Right renal pelvis (tissue), 4 donors: ENCODE measurements at places on chromosomes 2 and 18.
A peak's percentile ranks its signal among the peaks of the same experiment; 100 is the strongest.

DNA sequence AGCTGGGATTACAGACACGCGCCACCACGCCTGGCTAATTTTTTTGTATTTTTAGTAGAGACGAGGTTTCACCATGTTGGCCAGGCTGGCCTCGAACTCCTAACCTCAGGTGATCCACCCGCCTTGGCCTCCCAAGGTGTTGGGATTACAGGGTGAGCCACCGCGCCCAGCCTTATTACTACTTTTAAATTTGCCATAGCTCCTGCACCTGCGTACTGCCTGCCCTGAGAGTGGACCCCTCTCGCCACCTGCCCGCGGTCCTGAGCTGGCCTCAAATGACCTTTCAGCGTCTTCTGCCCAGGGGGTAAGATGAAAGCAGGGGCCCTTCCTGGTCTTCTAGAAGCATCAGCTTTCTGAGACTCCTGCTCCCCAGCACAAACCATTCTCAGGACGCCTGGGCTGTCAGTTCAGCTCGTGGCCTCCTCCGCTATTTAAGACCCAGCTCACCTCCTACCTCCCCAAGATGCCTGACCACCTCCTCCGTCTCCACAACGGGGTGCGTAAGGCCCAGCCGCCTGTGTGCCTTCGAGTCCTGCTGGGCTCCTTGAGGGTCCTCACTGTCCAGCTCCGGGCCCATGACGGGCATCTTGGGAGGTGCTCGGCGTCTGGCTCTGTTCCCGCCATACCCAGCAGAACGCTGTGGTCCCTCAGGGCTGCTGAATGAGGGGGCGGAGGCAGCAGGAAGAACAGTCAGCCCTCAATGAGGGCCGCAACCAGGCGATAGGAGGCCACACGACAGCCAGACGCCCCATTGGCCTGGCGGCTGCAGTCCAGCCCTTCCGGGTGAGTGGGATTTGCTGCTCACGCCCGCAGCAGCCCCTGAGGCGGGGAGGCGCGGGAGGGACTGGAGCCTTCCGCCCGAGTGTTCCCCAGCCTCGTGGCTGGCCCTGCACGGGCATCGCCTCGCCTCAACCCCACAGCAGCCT, 266.6 kb downstream of the TFCP2L1 start:
- peak; percentile 51 for DNase-seq

- DNase-seq = no peak
These were observed 78.3 kb downstream of the MBP start for GRCh38 chr18:77054288-77054605.

DNA sequence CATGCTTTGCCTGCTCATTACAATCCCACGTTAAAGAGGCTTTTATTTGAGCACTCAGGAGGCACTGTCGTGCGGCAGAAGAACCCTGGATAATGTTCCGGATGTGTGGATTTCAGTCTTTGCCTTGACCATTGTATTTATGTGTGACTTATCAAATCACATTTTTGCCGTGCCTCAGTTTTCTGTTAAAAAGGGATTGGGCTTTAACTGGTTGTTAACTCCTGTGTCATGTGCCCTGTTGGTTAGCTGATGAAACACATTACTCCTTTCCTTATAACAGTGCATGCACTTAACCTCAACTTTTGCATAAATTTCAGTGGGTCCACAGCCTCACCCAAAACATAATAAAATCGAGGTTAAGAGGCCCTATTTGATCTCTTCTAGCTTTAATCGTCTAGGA, 52.7 kb downstream of the NAB1 start:
- DNase-seq = no peak

GRCh38 chr2:43515807-43516497, 79.9 kb downstream of the THADA start:
- no peak for DNase-seq

GRCh38 chr2:15643791-15644585, 52.3 kb downstream of the DDX1 start:
- no peak for DNase-seq

GRCh38 chr18:55953326-55953725, 365.3 kb upstream of the TCF4 start:
- DNase-seq = no peak

GRCh38 chr2:73561422-73561821, 80.8 kb downstream of the NAT8 start:
- no peak for DNase-seq

- no peak for DNase-seq
These were observed 36.2 kb downstream of the HAT1 start for GRCh38 chr2:171958475-171958874.

GRCh38 chr2:55929476-55929875, 5.9 kb upstream of the EFEMP1 start:
- DNase-seq = no peak

- no peak for DNase-seq
These were observed 164.2 kb downstream of the ANTXR1 start for GRCh38 chr2:69177063-69177771.

- DNase-seq = peak; percentile 5
These were observed 435 bp downstream of the ADCY3 start for GRCh38 chr2:24919506-24920097.

GRCh38 chr2:102209474-102209873, 22.7 kb downstream of the IL1RL2 start:
- DNase-seq = no peak

DNA sequence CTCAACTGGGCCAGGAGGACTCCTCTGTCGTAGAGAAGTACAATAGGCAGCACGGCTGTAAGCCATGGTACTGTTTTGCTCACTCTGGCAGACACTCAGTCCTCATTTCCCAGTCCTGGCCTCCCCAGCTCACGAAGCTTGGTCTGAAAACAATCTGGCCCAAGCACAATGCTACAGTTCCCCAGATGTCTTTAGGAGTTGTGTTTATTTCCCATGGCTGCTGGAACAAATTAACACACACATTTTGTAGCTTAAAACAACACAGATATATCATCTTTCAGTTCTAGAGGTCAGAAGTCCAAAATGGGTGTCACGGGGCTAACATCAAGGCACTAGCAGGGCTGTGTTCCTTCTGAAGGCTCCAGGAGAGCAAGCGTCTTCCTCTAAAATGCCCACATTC, 13.0 kb downstream of the FABP1 start:
- no peak for DNase-seq

DNA sequence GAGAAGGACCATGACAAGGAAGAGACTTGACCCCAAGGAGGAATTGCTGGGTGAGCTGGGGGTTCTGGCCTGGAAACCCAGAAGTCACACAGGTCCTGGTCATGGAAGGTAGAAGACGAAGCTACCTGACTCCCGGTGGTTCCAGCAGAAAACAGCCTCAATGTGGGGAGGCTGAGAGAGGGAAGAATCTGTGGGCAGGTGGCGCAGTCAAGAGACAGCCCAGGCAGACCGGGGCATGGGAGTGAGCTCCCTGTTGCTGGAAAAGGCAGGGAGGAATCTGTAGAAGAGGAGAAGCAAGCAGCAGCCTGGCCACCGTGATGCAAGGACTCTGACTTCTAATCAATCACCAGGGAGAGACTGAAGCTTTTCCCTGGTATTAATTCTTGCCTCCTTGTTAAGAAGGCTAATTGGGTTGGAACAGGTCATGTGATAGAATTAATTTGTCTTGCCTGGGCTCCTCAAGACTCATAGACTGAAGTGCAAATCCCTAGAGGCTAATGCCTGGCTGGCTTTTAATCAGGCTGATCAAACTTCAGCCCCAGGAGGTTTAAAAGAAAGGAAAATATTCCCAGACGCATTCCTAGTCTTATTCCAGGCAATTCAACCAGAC, 30.1 kb downstream of the CNGA3 start:
- no peak for DNase-seq

- no peak for DNase-seq
These were observed 9.7 kb upstream of the ATG16L1 start for GRCh38 chr2:233241803-233242202.

- no peak for DNase-seq
These were observed 15.3 kb downstream of the CELF4 start for GRCh38 chr18:37550118-37550875.

GRCh38 chr2:236569573-236569973, at the start of gene ACKR3:
TSS of gene ACKR3 (plus strand) at chr2:236569825. CDS start at chr2:236580466, 10,641 bp downstream.
- DNase-seq = no peak

GRCh38 chr2:240134956-240135520, 1.1 kb downstream of the COPS9 start:
- no peak for DNase-seq

DNA sequence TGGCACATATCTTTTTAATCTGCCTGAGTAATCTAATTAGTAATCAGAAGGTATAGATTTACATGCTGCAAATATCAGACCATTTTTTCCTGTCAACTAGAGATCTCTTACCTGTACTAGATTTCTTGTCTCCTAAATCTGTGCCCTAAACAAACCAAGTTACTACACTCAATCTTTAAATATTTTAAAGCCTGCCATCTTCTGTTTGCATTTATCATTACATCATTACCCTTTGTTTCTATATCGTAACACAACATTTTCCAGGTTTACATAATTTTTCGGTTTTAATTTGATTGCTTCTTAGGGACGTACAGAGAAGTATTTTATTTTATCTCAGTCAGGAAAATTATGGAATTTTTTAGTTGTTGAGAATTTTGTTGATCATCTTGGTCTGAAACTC, 25.7 kb downstream of the PSMA8 start:
- DNase-seq = no peak

- no peak for DNase-seq
These were observed 676.2 kb downstream of the ZEB2 start for GRCh38 chr2:143843686-143844085.

DNA sequence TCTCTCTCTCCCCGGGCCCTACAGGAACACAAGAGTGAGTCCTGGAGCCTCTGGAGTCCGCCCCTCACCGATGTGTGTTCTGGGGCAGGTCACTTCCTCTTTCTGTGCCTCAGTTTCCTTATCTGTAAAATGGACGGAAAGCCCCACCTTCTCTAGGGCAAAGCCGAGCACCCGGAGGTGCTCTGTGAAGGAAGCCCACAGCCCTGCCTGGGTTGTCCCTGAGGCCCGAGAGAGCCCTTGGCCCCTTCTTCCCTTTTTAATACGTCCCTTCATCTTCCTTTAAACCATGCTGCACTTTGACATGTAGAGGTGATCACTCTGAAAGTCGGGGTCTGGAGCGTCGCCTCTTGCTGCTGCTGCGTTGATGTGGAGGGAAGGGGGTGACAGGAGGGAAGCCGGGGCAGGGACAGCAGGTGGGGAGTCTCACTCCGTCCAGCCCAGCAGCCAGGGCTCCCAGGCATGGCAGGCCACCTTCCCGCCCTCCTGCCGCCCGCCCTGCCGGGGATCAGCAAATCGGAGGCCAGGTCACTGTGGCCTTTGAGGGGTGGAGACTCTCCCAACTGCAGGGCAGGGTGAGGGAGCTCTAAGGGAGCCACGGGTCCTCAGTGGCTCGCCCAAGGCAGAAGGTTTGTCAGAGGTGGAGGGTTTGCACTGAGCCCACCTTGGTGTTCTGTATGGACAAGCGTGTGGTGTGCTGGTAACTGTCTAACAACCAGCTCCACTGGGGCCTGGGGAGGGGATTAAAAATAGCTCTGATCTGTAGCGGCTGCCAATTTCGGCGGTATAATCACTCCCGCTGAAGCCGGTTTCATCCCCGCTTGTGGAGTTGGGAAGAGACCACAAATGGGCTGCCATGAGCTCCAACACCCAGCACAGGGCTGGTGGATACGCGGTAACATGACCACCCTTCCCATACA, 135.9 kb upstream of the ID2 start:
- DNase-seq = no peak

DNA sequence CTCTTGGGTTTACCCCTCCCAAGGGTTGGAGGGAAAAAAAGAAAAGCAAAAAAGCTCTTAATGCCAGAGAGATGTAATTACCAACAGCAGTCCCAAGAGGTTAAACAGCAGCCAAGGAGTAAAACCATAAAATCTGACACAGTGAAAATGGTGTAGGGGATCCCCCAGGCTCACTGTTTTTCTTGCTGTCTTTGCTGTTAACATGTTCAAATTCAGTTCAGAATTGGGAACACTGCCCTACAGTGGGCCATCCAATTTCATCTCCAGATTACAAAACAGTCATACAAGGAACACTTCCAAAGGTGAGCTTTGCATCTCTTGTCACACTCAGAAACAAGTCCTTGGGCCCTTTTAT, 54.5 kb downstream of the PLEKHM3 start:
- no peak for DNase-seq

- DNase-seq = no peak
These were observed 110.0 kb downstream of the NCKAP5 start for GRCh38 chr2:133458280-133458679.

DNA sequence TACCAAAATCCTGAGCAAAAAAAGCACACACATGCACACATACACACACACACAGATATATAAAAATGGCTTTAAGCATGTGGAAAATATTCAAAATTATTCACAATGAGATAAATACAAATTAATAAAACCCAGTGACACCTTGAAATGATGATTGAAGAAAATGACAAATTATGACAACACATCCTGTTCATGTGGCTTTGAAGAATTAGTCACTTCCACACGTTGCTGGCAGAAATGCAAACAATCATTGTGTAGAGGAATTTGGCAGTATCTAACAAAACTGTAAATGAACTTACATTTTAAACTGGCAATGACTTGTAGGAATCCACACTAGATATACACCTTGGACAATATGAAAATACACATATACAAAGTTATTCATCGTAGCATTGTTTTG, 95.8 kb upstream of the RGPD4 start:
- no peak for DNase-seq

- DNase-seq = no peak
These were observed 83.5 kb upstream of the DTNA start for GRCh38 chr18:34626404-34627136.

GRCh38 chr2:233934524-233934923, 17.4 kb downstream of the TRPM8 start:
- DNase-seq = no peak

- no peak for DNase-seq
These were observed 22.7 kb downstream of the NOSTRIN start for GRCh38 chr2:168825126-168825525.

GRCh38 chr2:48365476-48365875, 164.5 kb upstream of the STON1 start:
- DNase-seq = no peak
